NCI-H1092 (cell line): ENCODE measurements at places on chromosomes 2 and 18.

DNA sequence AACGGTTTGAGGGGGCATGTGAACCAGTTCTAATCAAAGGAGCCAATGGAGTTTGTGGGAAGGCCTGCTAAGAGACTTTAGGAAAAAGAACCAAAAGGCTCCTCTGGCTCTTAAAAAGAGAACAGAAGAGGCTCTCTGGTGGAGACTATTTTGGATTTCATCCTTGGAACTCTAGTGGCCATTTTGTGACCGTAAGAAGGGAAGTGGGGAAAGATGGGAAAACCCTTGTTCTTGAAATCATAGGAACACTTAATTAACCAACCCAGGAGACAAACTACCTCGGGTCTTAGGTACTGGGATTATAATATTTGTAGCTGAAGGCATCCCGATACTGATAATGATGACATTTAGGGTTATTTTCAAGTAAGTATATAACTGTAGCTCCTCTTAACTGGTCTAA lies 125.3 kb upstream of the SP3 start:
- no peak for DNase-seq

DNA sequence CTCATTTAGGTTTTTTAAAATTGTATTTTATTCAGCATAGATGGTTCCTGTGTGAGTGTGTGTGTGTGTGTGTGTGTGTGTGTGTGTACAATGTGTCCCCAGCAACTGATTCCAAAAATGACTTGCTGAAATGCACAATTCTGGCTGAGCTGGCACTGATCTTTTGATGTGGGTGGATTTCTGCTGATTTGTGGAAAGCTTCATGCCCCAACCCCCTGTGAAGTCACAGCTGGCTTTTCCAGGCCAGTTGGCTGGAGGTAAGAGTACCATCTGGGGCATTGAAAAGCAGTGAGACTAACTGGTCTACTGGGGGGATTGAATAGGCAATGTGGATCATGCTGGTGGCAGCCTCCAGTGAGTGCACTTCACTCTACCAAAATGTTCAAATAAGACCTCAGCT lies 187.2 kb downstream of the LRRTM1 start:
- DNase-seq = no peak

- DNase-seq = no peak
Measured at GRCh38 chr18:8860845-8861642, 155.7 kb downstream of the MTCL1 start.

DNA sequence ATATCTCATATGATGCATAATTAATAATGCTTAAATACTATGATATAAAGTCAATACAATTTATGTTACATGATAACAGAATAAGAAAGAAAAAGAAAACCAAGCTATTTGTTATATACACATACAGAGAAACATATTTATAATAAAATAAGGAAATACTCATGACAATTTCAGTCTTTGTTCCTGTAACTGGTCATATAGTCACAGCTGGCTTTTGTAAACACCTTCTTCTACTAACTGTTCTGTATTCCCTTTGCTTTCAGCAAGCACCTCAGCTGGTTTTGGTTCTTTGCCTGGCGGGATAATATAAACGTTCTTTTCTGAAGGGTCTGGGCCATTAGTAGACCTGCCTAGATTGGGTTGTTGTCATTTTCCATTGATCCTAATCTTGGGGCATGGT lies 158.5 kb downstream of the COPS8 start:
- DNase-seq = no peak

DNA sequence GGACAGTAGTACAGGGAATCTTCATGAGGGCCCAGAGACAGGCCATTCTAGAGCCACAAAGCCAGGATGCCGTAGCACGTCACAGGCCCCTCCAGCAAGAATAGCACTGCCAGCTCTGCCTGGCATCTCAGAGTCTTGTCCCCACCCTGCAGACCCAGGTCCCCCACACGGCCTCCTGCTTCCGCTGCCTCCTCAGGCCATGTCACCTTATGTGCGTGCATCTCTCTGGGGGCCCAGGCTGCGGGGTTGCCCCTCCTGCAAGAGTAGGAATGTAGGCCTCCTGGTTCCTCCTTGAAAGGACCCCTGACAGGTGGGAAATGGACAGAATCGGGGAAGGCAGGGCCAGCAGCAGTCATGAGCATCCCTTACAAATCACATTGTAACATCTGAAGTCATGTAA lies 49.8 kb downstream of the ADI1 start:
- DNase-seq = no peak

DNA sequence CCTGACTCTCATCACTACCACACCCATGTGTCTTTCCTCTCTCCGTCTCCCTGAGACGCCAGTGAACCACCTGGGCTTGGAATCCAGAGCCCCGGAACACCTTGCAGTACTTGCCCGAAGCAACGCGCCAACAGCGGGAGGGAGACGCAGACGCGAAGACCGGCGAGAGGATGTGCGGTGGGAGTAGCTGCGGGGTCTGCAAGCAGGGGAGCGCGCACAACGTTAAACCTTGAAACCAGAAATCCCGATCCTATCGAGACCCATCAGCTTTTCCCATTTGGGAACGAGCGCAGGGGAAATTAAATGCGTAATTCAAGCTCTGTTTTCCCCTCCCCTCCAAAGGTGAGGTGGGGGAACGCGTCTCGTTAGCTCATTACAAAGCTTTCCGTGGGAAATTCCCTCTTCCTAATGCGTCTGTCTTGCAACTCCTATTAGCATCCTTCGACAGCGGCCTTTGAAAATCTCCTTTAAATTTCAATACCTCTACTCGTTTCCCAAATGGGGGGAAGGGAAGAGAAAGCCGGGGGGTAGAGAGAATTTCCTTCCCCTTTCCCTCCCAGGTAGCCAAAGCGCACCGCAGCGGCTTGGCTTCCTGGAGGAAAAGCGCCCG lies 421 bp upstream of the CNTNAP5 start:
- DNase-seq = no peak

GRCh38 chr2:142585785-142586184 lies 291.7 kb upstream of the KYNU start:
- DNase-seq = no peak

DNA sequence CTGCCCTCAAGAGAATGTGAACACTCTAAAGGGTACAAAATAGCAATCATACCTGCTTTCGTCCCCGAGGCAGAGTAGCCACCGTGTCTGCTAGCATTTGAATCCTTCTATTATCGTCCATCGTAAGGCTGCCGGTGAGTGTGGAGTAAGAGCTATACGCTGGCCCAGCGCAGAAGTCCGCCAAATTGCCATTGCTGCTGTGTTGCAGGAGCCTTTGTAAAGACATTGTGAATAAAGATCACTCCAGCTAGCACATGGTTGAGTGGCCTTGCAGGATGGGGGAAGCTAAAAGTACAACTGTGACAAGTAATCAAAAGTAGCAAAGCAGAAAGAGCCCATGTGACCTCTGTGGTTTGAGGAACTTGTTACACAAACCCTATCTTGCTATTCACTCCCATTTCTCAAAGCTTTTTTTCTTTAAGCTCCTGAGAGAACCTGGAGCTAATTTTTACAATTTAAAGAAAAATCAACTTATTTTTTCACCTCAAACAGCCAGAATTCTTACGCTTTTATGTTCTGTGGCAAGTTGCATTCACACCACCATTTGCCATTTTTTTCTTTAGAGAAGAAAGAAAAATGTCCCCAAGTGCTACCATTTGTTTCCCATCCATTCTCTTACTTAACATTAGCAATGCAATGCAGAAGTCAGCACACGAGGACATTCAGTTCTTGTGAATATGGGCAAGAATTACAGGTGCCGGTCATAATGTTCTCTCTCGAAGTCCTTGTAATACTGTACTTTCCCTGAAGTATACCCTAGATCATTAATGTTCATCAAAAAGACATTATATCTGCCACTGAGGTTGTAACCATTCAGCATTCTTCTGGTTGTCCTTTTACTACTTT lies at the start of gene CYTIP:
CYTIP (minus strand) TSS at position 295 of the 846 bp plus-strand sequence; CDS start at position 226, 69 bp downstream.
- no peak for DNase-seq
